ENCODE measurements at places on chromosomes 12 and 14. TPM values are rescaled to one million over a fixed set of nuclear protein-coding genes. Genes with fewer than 3 reads are reported as not detected.

The CPNE6 gene
- not detected for total RNA-seq

DNA sequence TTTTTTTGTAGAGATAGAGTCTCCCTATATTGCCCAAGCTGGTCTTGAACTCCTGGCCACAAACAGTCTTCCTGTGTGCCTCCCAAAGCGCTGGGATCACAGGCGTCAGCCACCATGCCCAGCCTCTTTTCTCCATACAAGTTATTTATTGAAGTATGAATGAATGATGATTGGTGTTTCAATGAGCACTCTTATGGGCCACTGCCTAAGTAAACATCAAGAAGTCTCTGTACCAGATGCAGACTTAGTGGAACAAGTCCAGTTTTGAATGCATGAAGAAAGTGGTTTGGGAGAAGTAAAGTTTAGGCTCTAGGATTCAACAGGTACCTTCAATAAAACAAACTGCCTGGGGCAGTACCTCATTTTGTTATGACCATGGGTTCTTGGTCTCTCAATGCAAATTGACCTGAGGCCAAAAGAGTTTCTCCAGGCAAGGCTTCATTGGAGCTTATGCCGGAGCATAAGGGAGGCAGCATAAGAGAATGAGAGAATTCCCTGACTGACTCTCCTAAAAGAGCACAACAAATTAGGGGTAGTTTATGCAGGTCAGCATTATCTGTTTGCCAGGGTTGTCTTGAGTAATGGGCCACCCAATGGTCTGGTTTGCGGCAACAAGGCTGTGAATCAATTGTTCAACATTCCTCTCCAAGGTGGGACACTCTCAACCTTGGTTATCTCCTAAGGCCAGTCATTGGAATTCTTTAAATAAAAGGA is 1.1 kb upstream of the GMFB start:
- no peak for DNase-seq

DNA sequence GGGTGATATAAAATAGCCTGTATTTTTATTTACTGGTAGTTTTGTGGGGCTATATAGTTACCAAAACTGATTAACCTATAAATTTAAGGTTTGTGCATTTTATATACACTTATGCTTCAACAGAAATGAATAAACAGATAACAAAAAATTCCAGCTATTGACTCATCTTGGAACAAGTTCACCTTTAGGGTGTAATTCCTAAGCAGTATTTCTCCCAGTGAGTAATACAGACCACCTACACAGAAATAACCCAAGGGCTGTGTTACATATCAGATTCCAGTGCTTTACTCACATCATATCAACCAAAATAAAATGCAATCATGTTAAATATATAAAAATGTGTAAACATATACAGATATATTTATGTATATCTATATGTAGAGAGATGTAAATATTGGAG is 345.6 kb downstream of the ADAMTS20 start:
- DNase-seq: no peak

DNA sequence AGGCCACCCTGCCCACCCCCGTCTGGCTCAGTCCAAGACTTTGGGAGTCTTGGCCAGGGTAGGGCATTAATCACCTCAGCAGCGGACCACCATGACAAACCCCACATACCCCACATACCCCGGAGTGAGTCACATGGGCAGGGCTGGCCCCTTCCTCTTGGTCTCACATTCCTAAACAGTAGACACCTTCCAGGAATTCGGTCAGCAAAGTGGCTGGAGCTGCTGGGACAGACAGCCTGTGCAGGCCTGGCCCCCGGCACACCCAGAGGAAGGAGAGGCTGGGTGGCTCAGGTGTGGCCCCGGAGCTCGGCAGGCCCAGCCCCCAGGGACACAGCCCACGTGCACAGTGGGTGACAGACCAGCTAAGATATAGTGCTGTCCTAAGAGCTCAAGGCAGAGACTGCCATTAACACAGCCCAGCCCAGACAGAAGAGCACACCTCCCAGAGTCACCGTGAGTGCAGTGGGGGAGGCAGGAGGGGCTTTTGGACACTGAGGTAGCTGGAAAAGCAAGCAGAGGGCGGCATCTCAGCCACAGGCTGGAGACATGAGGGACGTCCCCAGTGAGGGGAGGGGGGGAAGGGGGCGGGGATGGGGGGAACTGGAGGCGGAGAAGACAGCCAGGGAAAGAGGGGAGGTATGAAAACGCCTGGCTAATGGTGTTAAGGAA is 24.0 kb downstream of the CCDC85C start:
- DNase-seq: no peak

All from pulmonary artery endothelial cell (primary cell).